ENCODE measurements at places on chromosomes 13 and 19.
A peak's percentile ranks its signal among the peaks of the same experiment; 100 is the strongest.

- DNase-seq, result no peak
Measured at GRCh38 chr13:23500849-23501248, 67.3 kb upstream of the SACS start.

- no peak for DNase-seq
Measured at GRCh38 chr13:66349966-66350365, 880.2 kb downstream of the PCDH9 start.

DNA sequence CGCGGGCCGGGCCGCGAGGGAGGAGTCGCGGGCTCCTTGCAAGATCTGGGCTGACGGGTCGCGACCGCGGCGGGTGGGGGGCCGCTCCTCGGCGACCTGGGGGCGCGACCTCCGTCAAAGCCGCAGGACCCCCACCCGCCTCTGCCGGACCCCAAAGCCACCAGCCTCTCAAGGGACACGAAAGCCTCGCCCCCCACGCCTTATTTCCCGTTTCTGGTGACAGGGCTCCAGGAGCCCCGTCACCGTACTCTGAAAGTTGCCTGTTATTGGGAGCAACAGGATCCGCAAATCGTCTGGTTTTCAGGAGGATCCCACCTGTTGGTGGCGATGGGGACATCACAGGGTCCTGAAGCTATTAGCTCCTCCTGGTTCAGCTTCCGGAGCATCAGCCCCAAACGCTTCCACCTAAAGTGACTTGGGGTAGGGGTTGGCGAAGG, 530 bp downstream of the MAU2 start:
- no peak for DNase-seq

- DNase-seq, result no peak
Measured at GRCh38 chr19:11685676-11686650, 52.8 kb downstream of the ZNF823 start.

GRCh38 chr19:55253842-55254624, 4.8 kb downstream of the PPP6R1 start:
- peak; percentile 96 for DNase-seq

GRCh38 chr13:28128926-28129325, 9.4 kb upstream of the PAN3 start:
- no peak for DNase-seq

DNA sequence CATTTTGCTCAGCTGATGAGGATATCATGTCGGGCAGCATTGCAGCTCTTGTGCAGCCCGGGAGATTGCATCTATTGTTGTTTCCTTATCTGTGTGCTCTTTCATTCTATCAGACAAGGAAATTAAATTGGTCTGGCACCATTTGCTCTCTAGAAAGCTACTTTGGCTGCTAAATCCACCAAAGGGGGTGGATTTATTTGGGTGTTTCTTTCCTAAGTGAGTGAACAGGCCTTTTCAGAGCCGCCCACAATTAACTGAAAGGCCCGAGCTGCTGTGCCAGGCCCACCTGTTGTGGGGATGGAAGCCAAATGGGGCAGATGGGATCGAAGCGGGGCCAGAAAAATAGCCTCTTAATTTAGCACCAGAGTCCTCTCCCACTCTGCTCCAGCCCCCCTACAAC, 99.4 kb downstream of the DNAJC15 start:
- DNase-seq, result no peak

- DNase-seq, result no peak
Measured at GRCh38 chr13:95367309-95367843, 66.1 kb upstream of the ABCC4 start.

DNA sequence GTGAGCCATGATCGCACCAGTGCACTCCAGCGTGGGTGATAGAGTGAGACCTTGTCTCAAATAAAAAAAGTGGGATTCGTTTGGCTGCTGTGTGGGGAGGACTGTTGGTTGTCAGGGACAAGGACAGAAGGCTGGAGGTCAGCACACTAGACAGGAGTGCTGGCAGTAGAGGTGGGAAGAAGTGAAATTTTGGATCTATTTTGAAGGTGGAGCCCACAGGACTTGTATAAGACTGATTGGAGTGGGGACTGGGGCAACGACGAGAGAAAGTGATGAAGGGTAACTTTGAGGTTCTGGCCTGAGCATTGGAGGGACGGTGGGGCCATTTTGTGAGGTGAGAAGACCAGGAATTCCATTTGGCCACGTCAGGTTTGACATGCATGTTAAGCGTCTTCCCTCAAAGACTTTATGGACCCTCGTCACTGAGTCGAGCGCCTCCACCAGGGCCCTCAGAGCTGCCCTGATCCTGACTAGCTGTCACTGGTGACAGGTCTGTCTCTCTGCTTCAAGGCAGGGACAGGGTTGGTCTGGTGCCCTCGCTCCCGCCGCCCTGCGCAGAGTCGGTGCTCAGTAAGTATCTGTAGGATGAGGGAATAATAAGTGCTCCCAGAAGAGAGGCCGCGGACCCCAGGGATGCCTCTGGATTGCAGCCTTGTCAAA, 673 bp downstream of the CTU1 start:
- DNase-seq, result peak; percentile 57

- peak; percentile 27 for DNase-seq
Measured at GRCh38 chr13:41282129-41282571, 18.8 kb upstream of the MTRF1 start.

DNA sequence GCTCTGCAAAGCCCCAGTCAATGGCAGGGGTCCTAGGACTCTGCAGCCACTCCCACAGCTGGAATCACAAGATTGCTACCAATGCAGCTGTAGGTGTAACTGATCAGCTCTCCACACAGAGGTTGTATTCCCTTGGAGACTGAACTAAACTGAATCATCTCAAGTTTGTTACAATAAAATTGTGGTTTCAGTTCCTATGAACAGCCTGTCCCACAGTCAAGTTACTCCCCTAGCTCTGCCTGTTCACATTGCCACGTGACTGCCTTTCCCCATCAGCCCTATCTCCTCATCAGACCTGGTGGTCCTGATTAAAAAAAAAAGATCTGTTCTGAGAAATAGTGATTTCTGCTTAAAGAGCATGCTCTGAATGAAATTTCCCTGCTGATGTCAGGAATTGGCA, 287.9 kb upstream of the NBEA start:
- DNase-seq, result no peak

GRCh38 chr13:111345682-111346081, 25.2 kb downstream of the TEX29 start:
- DNase-seq, result no peak

- no peak for DNase-seq
Measured at GRCh38 chr19:41186971-41187883, 5.8 kb upstream of the CYP2S1 start.

DNA sequence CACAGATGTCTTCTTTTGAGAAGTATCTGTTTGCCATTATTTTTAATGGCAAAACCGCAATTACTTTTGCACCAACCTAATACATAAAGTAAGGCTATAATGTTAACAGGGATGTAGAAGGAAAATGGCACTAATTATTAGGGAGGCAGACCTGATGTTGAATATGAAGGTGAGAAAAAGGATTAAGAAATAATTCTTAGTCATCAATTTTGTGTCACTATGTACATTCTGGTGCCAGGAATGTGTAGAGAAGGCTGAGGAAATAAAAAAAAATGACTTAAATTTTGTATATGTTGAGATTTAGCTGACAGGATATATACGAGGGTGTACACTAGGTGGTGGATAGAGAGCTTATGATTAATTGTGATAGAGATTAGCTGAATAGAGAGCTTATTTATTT, 12.6 kb downstream of the ZNF585B start:
- no peak for DNase-seq

DNA sequence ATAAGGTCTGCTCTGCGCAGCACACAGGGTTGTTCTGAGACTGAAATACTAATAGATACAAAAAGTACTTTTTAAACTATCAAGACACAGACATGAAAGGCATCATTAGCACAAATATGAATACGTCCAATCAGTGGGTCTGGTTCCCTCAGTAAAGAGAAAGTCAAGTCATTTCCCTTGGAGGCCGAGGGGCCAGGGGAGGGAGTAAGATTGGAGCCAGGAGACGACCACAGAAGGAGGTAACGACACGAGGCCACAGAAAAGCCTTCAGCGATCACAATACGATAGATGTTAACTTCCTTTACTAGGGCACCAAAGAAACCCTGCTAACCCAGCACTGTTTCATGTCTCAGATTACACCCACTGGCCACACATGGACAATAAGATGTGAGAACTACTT, 5.3 kb downstream of the CARS2 start:
- no peak for DNase-seq

- DNase-seq, result peak; percentile 38
Measured at GRCh38 chr19:28530406-28531035, 682.4 kb downstream of the UQCRFS1 start.

GRCh38 chr13:67221630-67222226, 8.4 kb downstream of the PCDH9 start:
- peak; percentile 57 for DNase-seq

DNA sequence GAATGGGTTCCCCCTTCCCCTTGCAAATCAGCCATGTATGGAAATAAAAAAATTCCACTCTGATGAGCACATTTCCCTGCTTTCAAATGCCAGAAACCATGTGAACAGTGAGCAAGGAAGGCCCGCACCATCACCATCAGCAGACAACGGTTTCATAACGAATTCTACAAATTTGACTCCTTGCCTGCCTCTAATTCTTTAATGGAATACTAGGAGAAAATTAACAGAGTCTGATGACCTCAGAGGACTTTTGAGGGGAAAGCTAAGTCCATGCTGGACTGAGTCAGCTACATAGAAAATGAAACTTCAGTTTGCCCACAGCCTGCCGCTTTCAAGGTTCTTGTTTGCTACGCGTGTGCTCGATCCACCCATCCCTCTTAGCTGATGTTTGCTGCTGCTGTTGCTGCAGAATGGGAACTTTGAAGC, 46.7 kb upstream of the KL start:
- no peak for DNase-seq

DNA sequence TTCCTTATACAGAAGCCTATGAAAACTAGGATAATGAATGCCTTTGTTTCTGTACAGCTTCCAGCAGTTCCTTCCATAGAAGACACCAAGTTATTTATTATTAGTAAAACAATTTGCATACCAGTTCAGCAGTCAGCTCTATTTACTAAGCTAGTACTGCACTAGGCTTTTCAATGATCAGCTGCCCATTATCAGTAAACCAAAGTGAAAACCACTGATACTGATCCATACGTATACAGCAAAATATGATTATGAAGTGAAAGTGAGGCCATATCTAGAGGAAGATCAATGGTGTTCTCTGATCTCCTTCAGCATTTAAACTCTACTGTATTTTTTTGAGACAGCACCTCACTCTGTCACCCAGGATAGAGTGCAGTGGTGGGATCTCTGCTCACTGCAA, 3.2 kb downstream of the TPT1 start:
- no peak for DNase-seq

- DNase-seq, result no peak
Measured at GRCh38 chr19:15014579-15014978, 34.7 kb upstream of the CASP14 start.

DNA sequence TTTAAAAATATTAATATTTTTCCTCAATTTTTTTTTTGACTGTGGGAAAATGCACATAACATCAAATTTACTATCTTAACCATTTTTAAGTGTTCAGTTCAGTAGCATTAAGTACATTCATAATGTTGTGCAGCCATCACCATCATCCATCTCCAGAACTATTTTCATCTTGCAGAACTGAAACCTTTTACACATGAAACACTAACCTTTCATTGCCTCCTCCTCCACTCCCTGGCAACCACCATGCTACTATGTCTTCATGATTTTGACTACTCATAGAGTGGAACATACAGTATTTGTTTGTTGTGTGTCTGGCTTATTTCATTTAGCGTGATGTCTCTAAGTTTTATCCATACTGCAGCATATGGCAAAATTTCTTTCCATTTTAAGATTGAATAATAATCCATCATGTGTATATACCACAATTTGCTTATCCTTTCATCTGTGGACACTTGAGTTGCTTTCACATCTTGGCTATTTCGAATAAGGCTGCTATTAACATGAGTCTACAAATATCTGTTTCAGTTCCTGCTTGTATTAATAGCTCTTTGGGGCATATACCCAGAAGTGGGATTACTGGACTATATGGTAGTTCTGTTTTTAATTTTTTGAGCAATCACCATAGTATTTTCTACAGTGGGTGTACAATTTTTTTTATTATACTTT, 376.4 kb downstream of the MTUS2 start:
- DNase-seq, result peak; percentile 3

DNA sequence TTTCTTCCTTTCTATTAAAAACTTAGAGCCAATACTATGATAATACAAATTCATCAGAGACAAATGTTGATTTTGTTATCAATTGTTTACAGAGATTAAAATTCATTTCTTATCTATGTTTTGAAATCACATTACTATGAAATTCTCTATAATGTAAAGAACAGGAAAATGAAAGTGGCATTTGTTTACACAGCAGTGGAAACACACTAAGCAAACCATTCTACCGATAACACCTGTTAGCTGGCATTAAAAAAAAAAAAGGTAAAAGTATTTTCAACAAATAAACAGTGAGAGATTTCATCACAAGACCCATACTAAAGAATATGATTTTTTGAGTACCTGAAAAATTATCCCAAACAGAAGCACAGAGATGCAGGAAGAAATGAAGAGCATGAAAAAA, 4.8 kb upstream of the CCDC70 start:
- no peak for DNase-seq

DNA sequence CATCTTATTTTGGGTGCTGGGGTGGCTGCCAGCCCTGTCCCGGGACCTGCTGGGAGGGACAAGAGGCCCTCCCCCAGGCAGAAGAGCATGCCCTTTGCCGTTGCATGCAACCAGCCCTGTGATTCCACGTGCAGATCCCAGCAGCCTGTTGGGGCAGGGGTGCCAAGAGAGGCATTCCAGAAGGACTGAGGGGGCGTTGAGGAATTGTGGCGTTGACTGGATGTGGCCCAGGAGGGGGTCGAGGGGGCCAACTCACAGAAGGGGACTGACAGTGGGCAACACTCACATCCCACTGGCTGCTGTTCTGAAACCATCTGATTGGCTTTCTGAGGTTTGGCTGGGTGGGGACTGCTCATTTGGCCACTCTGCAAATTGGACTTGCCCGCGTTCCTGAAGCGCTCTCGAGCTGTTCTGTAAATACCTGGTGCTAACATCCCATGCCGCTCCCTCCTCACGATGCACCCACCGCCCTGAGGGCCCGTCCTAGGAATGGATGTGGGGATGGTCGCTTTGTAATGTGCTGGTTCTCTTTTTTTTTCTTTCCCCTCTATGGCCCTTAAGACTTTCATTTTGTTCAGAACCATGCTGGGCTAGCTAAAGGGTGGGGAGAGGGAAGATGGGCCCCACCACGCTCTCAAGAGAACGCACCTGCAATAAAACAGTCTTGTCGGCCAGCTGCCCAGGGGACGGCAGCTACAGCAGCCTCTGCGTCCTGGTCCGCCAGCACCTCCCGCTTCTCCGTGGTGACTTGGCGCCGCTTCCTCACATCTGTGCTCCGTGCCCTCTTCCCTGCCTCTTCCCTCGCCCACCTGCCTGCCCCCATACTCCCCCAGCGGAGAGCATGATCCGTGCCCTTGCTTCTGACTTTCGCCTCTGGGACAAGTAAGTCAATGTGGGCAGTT, 8.6 kb downstream of the CALM3 start:
- DNase-seq, result no peak

- peak; percentile 28 for DNase-seq
Measured at GRCh38 chr19:44816301-44816700, 7.4 kb downstream of the BCAM start.

GRCh38 chr13:101209206-101209893, 207.0 kb downstream of the NALCN start:
- no peak for DNase-seq

All from NAMALWA (cell line).